Stimulated activated CD8-positive, alpha-beta memory T cell treated with anti-CD3 and anti-CD28 coated beads, Interleukin-4, amount 100 ng/mL, for 1 hour (primary cell): ENCODE measurements at places on chromosomes 2 and 18.

GRCh38 chr2:11458753-11459152 lies 7.2 kb downstream of the E2F6 start:
- no peak for DNase-seq

- DNase-seq, result no peak
Measured at GRCh38 chr2:169978402-169979017, 151.3 kb downstream of the UBR3 start.

DNA sequence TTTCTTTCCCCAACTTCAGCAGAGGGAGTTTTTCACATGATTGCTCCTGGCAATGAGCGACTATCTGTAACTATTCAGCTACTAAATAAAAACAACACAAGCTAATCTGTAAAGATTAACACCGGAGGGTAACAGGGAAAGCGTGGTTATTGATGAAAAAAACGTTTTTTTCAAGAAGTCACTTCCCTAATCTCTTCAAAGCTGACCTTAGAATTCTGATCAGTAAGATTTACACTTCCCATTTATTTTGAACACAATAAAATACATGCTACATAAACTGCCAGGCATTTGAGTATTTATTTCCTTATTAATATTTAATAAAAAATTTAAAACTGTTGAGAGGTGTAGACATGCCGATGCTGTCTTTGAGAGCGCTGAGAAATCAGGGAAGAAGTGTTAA lies 207.4 kb upstream of the HDAC4 start:
- no peak for DNase-seq

- no peak for DNase-seq
Measured at GRCh38 chr2:53636596-53636995, 131.0 kb upstream of the CHAC2 start.

DNA sequence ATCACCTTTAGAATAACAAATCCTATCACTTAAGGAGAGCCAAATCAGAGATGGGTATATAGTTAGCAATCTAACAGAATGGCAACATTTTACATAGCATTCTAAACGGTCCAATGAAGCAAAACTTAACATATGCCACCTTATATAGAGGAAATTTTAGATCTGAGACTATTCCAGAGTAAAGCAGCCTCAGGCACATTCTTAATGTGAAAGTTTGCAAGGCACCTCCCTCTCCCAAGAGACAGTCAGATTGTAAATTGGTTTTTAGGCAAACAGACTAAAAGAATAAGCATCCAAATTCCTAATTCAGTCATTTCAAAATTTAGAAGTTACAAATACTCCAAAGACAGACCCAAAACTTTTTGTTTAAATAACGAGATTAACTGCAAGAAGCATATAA lies 292.9 kb downstream of the STK39 start:
- no peak for DNase-seq

GRCh38 chr2:106353676-106354075 lies 114.5 kb downstream of the RGPD3 start:
- DNase-seq, result no peak
